ENCODE measurements at places on chromosomes 12 and 14.

- DNase-seq, result no peak
Observed at GRCh38 chr12:58105225-58106119, 164.1 kb downstream of the ATP23 start.

- no peak for DNase-seq
Observed at GRCh38 chr12:50529345-50529744, 24.6 kb downstream of the DIP2B start.

DNA sequence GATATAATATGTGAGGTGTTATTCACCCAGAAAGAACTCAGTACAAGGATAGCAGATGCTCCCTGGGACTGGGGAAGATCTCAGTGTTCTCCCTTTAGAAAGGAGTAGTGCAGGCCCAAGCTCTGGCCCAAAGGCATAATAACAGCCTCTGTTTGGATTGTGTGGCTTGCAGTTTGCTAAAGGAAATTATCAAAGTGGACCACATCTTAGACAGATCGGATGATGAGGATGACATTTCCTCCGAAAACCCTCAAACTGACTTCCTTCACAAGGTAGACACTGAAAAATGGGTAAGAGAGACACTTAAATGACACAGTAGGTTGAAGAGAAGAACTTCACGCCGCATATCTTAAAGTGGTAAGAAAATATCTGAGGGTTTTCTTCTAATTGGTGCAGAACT lies 26.1 kb downstream of the SMCO2 start:
- no peak for DNase-seq

DNA sequence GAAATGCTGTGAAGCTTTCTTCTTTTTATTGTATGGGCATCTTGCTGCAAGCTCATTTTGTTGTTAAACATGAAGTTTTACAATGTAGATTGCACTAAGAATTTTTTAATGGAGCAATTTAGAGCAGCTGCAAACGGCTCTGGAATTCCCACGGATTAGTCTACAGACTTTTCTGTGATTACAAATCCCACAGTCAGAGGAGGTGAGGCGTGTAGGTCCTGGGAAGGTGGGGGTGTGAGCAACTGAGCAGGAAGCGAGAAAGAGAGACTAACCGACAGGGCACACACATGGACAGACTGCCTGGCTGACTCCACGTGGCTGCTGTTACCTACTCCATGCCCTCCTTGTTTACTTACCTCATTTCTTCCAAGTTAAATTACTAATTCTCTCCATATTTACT lies 348.5 kb downstream of the NPAS3 start:
- DNase-seq, result no peak

DNA sequence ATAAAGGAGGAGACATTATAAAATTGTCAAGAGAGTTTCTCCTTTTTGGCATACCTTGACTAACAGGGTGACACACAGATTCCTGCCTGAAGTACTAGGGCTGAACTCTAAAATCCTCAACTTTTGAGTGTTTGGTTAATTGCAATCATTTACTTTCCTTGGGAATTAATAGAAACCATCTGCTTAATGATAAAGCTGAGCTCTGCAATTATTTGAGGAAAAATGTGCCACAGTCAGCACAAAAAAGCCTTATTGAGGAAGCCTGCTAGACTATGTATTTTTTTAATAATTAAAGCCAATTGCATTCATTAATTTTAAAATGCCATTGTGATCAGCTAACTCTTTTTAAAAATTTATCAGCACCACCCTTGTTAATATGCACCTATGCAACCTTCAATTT lies 38.7 kb downstream of the PRICKLE1 start:
- no peak for DNase-seq

DNA sequence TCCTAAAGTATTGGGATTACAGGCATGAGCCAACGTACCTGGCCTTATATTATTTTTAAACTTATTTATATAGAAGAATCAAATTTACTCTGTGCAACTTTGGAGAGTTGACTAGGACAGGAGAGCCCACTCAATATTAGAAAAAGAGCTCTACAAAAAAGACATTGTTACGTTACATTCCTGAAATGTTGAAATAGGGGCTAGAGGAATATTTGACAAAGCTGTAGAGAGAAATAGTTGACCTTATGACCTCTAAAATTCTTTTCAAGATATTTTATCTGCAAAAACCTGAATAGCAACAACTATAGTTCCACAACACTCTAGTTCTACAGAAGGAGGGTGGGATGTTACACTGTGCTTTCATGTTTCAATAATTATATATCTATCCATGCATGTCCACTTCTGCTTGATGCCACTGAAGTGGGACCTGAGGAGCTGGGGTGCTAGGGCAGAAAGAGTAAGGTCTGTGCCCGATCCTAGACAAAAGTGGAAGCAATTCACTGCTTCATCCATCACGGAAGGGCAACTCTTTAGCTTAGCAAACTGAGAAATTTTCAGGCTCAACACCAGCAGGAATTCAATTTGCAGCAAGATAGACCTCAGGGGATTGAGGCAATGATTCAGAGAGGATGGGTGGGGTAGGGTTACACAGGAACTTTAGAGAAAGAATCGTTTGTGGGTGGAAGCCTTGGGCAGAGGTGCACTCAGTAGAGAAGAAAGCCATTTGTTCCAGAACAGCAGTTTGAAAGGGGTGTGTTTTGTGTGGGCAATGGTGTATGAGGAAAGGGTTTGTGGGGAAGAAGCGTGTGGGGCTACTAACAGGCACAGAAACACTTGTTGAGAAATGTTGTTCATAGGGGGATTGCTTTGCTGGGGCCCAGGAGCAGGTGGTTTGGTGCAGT lies 16.0 kb upstream of the RNASE10 start:
- DNase-seq, result no peak

DNA sequence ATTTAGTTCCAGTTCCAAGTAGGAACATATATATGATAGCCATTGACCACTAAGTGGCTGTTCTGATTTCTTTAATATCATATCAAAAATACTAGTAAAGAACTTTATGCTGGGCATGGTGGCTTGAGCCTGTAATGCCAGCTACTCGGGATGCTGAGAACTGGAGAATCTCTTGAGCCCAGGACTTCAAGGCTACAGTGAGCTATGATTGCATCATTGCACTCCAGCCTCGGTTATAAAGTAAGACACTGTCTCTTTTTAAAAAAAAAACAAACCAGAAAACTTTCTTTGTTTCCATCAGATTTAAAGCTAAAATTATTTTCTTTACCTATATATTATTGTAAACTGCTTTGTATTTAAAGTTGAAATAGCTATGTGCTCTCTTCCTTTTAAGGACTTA lies 127.0 kb downstream of the SCAF11 start:
- no peak for DNase-seq

DNA sequence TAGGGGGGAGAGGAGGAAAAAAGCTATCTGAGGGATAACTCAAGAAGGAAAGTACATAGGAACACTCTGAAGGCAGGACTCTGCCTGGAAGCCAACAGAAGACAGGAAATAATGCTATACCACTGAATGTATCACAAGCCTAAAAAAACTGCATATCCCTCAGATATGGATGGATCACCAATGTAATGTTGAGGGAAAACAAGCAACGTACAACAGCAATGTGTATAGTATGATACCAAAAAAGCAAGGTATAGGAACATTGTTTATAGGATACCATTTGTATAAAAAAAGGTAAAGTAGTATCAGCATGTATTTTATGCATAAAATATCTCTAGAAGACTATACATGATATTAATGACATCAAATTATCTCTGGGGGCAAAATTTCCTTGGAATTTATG lies 3.4 kb downstream of the GLS2 start:
- DNase-seq, result no peak

- DNase-seq, result no peak
Observed at GRCh38 chr14:26527095-26527494, 70.7 kb downstream of the NOVA1 start.

GRCh38 chr12:3125674-3126073 lies 48.5 kb downstream of the TSPAN9 start:
- DNase-seq, result no peak

GRCh38 chr12:25496098-25496587 lies 56.9 kb downstream of the LMNTD1 start:
- DNase-seq, result no peak

DNA sequence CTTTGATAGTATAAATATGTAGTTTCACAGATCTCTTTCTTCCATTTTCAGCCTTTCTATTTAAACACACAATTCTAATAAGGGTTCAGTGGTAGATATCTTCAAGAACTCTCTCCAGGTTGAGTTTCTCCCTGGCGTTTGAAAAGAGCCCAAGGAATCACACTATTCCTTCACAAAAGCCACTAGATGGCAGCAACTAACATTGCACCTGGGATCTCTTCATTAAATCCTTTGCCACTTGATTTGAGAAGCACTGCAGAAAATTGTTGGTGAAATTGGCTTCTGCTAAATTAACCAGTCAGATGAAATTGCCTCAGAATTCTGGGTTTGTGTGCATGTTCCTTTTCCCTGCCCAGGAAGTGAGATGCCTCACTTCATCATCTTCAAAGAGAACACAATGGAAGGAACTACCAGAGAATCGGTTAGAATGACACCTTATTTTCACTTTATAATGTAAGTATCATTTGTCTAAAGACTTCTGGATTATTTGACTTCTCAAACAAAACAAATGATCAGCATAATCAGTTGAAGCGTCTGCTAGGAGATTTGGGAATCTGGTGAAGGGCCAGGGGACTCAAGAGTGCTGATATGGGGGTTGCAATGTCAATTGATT lies 6.8 kb downstream of the CCDC198 start:
- DNase-seq, result no peak

DNA sequence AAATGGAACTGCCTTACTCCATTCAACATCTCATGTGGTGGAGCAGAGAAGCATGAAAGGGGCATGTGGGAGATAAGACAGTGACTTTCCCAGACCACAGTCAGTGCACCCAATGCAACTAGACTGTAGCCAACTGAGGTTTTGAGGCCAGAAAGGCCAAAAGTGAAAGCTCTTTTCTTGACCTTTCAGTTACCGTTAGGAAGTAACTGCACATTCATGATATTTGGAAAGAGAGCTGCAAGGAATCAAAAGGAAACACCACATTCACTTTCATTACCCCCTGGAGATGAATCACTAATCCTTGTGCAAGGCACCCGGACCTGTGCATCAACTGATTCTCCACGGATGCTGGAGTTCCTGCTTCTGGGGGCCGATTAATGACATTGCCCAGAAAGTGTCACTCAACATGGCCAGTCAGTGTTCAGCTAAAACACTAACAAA lies 72.9 kb upstream of the ELK3 start:
- DNase-seq, result no peak

GRCh38 chr12:69570545-69571399 lies 14.5 kb upstream of the CCT2 start:
- DNase-seq, result no peak

DNA sequence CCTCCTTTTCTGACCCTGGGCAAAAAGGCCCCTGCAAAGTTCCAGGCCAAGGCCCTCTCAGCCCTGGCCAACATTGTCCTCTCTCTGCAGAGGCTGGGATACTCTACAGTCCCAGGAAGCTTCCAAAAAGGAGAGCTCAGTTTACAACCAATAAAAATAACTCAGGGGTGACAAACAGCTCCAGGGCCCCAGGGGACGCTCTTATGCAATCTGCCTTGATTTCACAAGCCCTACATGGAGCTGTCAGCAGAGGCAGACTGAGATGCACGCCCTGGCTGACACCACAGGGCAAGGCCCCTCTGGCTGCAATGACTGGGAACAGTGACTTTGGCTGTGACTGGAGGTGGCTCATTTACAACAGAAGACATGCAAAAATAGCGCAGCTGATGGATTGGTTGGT lies 129.0 kb upstream of the MED13L start:
- peak; percentile 45 for DNase-seq

- DNase-seq, result no peak
Observed at GRCh38 chr12:113239811-113240331, 18.6 kb downstream of the TPCN1 start.

DNA sequence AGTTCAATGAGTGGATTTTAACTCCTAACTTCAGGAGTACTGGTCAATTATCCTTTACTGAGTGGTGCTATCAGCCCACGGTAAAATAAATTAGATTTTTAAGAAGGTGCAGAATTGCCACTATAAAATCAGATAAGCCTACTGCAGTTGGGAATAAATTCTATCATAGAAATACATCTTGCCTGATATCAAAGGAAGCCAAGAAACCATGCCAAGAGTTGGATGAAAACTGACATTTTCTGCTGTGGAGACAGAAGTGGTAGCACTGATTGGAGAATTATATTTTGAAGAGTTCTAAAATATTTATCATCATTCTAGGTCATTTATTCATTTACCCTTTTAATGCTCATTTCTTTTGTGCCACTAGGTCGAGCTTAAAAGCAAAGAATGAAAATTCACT lies 465.1 kb downstream of the APAF1 start:
- no peak for DNase-seq

- DNase-seq, result peak; percentile 2
Observed at GRCh38 chr12:107402041-107403022, 283.3 kb upstream of the PWP1 start.

GRCh38 chr12:120640861-120641833 lies 721 bp downstream of the CABP1 start:
- no peak for DNase-seq

DNA sequence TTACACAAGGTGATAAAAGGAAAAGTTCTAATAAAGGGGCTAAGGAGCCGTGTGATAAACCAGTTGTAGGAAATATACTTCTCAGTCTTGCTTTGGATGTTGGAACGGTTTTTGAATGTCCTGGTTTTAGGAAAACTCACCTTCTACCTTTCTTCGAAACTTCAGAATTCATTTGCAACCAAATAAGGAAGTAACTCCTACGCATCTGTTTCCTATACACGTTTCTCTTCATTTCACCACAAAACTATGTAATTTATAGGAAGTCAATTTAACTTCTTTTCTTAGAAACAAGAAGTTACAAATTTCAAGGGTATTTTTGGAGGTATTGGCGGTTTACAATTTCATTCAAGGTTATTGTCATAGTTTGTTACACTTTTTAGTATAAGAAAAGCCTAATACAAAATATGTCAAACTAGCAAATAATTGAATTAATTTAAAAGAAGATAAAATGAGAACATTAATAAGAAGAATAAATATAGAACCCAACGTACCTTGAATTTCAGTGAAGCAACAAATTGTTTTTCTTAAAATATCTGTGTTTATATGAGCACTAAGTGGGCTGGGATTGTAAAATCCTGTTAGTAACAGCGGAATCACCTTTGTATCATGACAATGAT lies 33.2 kb upstream of the CD69 start:
- DNase-seq, result no peak

DNA sequence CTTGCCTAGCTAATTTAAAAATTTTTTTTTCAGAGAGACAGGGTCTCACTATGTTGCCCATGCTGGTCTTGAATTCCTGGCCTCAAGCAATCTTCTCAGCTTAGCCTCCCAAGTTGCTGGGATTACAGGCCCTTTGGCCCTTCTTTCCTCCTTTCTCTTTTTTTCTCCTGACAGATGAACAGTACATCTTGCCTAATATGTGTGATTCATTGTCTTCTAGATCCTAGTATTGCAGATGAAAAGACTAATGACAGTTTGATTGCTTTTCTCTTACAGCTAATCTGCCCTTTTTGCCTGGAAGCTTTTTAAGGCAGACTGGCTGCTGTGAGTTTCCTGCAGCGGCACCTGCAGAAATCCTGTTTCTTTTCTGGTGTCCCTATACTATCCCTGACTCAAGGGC lies 12.0 kb downstream of the DEPDC4 start:
- DNase-seq, result no peak
